ENCODE measurements at places on chromosomes 6 and 20. TPM values are rescaled to one million over a fixed set of nuclear protein-coding genes. Genes with fewer than 3 reads are reported as not detected.

The SLC22A3 gene
- total RNA-seq: not detected

DNA sequence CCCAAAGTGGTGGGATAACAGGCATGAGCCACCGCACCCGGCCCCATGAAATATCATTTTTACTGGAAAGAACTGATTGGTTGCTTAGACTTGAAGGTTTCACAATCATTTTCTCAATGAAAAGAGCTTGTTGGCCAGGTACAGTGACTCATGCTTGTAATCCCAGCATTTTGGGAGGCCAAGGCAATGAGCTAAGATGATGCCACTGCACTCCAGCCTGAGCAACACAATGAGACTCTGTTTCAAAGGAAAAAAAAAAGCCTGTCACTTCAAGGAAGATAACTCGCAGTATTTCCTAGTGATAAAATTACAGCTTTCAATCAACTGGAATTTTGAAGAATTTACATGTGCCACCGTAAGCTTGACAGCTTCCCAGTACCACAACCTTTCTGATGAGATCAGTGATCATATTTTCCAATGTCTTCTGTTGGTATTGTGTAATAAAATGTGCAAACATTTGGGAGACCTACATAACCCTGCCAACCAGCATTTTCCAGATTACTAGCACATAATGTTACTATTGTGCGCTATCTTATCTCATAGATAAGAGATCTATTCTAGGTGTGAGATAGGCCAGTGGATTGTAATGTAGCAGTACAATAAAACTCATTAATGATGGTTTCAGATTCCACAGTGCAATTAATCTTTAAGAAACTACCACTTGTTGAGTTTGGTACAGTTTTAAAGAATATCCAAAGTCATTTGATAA, 7.2 kb downstream of the PNLDC1 start:
- DNase-seq: no peak

GRCh38 chr20:33790566-33790965, 20.6 kb upstream of the CHMP4B start:
- DNase-seq: no peak

- DNase-seq: no peak
Measured at GRCh38 chr6:3194535-3195419, 32.7 kb downstream of the TUBB2B start.

The PHF10 gene
- 67.2 TPM for total RNA-seq

The DNAJC5 gene
- 49.2 TPM for total RNA-seq

The HNF4A gene
- total RNA-seq: not detected

The IMPG1 gene
- total RNA-seq: not detected

The TSBP1 gene
- not detected for total RNA-seq

DNA sequence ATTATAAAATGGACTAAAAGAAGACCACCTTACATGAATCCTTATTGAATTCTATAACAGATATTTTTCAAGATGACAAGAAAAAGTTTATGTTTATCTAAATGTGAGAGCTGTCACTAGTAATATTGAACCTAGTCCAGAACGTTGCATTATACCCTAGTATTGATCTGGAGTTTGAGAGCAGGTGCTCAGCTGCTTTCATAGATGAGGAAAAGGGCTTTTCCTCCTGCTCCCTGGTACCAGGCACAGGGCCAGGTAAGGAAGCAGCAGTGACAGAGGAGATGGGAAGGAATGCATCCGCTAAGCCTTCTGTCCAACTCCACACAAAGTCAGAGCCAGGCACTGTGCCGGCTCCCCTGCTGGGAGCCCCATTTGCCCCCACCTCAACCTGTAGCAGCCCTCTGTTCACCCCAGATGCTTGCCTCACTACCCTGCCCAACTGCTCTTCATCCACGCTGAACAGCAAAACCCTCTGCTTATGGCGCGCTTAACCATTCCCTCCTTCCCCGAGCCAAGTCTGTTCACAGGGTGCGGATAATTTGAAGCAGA, 393.1 kb downstream of the FRK start:
- no peak for DNase-seq

The DEFB132 gene
- not detected for total RNA-seq

The CFB gene
- total RNA-seq: 2.1 TPM

DNA sequence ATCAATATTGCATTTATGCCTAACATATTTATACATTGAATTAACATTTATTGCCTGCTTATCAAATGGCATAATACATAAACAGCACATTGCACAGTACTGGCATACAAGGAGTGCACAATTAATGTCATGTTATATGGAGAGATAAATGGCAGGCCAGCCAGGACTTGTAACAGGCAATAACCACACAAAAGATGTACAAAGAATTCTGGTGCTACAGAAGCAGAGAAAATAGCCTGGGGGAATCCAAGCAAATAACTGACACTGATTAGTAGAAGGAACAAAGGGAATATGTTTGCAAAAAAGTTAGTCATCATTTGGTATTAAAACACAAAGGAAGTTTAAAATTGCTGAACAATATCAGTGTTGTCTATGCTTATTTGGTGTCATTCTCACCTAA, 27.3 kb downstream of the COL21A1 start:
- DNase-seq: no peak

- peak; percentile 74 for DNase-seq
Measured at GRCh38 chr20:38674092-38674764, 50.1 kb upstream of the SLC32A1 start.

GRCh38 chr20:9458138-9458796, 56.1 kb upstream of the LAMP5 start:
- no peak for DNase-seq

The SPATS1 gene
- not detected for total RNA-seq

The LY6G6F gene
- not detected for total RNA-seq

The CENPW gene
- total RNA-seq: 43.3 TPM

DNA sequence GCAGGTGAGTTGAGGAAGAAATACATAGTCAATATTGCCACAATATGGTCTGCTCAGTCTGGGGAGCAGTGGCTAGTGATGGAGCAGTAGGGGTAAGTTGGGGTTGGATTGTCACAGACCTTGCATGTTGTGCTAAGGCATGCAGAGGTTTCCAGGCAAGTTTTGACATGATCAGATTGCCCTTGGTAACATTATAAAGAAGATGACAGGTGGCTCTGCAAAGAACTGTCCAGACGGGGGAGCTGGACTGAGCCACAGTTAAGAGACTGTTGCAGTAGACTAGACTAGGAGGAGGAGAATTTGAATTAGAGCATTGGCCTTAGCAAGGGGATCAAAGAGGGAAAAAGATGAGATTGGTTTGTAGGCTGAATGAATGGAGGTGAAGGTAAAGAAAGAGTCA, 23.4 kb downstream of the ATRN start:
- no peak for DNase-seq

The TREML1 gene
- not detected for total RNA-seq

The SLCO4A1 gene
- total RNA-seq: 57.5 TPM

- DNase-seq: no peak
Measured at GRCh38 chr6:151761851-151762250, 45.6 kb upstream of the ESR1 start.

GRCh38 chr20:45971425-45971674, 653 bp downstream of the ZNF335 start:
- no peak for DNase-seq

DNA sequence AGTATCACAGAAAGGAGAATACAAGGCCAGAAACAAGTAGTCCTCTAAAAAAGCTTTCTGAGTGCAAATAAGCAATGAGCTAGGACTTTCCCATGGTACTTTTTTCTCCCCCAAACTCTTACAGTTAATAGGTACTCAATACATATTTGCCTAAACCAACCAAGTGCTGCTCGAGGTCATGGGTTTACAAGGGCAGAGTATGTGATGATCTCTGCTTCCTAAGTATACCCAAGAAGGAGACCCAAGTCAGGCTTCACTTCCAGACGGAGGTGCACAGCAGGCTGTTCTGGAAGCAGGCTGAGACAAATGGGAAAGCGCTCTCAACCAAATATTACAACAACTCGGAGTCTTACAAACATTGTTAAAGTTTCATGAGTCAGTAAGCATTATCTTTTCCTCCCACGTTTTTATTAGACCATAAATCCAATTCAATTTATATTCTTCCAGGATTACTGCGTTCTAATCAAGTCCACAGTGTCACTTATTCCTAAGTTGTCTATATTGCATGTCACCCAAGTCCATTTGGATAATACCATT, 8.1 kb downstream of the FYN start:
- no peak for DNase-seq

GRCh38 chr20:64196309-64196708, 32.1 kb downstream of the MYT1 start:
- DNase-seq: no peak

GRCh38 chr20:19129976-19130612, 82.3 kb upstream of the SLC24A3 start:
- no peak for DNase-seq

- DNase-seq: no peak
Measured at GRCh38 chr6:164095056-164095455, 680.5 kb downstream of the QKI start.

- no peak for DNase-seq
Measured at GRCh38 chr20:50111120-50111828, 1.7 kb downstream of the UBE2V1 start.

- DNase-seq: no peak
Measured at GRCh38 chr6:161189891-161190290, 84.0 kb downstream of the AGPAT4 start.

DNA sequence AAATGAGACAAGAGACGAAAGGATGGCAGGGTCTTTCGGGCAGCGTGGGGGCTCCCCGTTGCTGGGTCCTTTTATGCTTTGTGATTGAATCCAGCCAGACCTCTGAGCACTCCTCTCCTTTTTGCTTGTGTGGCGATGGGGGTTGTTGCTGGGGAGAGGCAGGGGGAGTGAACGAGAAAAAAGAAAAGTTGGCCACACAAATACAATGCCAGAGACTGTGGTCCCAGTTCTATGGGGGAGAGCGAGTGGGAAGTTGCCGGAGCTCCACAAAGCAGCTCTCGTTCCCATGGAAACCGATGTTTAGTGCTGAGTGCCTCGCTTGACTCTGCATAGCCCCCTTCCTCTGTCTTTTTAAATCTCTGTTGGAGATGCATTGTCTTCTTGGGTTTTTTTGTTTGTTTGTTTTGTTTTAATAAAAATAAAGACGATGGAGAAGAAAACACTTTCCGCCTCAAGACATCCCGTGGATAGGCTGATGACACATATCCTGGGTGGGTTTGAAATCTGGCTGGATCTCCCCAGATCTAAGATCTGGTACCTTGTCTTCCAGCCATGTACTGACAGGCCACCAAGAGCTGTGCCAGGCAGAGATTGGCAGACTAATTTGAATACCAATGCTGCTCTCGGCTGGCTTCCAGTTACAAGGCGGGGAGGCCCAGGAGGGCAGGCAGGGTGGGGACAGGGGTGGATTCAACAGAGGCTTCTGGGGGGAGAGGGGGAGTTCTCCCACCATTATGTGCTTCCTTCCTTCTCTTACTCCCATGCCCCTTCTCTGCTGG, 529.3 kb downstream of the QKI start:
- DNase-seq: no peak

DNA sequence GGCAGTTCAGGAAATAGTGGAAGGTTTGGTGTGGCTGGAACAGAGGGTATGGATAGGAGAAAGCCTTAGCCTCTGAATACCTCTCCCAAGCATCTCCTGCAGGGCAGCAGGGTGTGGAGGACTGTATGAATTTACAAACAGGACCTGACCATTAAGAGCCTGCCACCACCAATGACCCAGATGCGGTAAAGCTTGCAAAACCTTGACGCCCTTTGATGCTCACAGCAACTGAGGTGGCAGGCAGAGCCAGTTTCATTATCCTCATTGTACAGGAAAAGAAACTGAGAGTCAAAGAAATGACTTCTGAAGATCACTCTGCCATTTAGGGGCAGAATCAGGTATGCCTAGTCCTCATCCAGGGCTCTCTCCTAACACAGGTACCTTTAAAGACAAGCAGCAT, 2.4 kb downstream of the HM13 start:
- DNase-seq: no peak

- no peak for DNase-seq
Measured at GRCh38 chr20:8232332-8232731, 100.3 kb downstream of the PLCB1 start.

GRCh38 chr20:55649254-55649653, 356.1 kb downstream of the CBLN4 start:
- DNase-seq: no peak

- no peak for DNase-seq
Measured at GRCh38 chr20:48486065-48486464, 341.7 kb downstream of the PREX1 start.

Data from activated naive CD8-positive, alpha-beta T cell treated with anti-CD3 and anti-CD28 coated beads, Interleukin-2, amount 10 ng/mL, durations not matched to agents 7 days and 5 days (primary cell).